Motor neuron (in vitro differentiated cells): ENCODE measurements at places on chromosomes 12 and 14.

GRCh38 chr12:113647048-113647447, 175.4 kb upstream of the LHX5 start:
- ATAC-seq, result no peak

GRCh38 chr14:97180304-97181200, 383.4 kb downstream of the VRK1 start:
- peak; percentile 98 for ATAC-seq

- ATAC-seq, result no peak
Measured at GRCh38 chr12:90841336-90841735, 113.6 kb downstream of the CCER1 start.

- ATAC-seq, result no peak
Measured at GRCh38 chr12:69170293-69170692, 69.1 kb upstream of the CPSF6 start.

GRCh38 chr12:34287437-34287836, 265.1 kb downstream of the ALG10 start:
- ATAC-seq, result no peak

DNA sequence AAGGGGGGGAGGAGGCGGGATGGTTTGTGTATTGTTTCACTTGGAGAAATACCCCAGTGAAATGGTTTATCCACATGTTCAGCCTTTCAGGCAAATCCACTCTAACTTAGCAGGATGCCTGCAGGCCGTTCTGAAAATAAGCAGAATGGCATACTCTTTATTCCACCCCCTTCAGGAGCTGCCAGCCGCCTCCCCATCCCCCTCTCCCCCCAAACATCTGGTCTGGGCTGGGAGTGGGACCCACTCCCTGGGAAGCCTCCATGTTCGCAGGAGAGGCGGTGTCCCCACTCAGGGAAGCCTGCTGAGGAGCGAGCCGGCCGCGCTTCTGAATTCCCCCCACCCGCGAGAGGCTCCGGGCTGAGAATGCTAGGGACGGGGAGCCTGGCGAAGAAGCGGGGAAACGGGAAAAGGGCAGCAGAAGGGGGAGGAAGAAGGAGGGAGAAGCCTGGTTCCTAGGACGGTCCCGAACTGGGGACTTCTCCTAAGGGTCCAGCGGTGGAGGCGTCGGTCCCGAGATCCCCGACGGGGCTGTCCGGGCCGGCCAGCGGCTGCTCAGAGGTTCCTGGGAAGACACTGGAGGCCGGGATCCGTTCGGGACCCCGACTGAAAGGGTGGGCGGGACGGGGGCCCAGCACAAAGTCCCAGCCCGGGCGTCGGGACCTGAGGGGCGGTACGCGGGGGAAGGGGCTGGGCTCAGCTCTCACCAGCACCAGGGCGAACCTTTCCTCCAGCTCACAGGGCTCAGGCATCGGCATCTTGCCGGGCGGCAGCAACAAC, 666 bp downstream of the FMNL3 start:
- peak; percentile 12 for ATAC-seq

GRCh38 chr12:66600903-66601302, 78.0 kb downstream of the GRIP1 start:
- ATAC-seq, result no peak

GRCh38 chr12:56833780-56834179, 70.7 kb downstream of the HSD17B6 start:
- ATAC-seq, result no peak

DNA sequence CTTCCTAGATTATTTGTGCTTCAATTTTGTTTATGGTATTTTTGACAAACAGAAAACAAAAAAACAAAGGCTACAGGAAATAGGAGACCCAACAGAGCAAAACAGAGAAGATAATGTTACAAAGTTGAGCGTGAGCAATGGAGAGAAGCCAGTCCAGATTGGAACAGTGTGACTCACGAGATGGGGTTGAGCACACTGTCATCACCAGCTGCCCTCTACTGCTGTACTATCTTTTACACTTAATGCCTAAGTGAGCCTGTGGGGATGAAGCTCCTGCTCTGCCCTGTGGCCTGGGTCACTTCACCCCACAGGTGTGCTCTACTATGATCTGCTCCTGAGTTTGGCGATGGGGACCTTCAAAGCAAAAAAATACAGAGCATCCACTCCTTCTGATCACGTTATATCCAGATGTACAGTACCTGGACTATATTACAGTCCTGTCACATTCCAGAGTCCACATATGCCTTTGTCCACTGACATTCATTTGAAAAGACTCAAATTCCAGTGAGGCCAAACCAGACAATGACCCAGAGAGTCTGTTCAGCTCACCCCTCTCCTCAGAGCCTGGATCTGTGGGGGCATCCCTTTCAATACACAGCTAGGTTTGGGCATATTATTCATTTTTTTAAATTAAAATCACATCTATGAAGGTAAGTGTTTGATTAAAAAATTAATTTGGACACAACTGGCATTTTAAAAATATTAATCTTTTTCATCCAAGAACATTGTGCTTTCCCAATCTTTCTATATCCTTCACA, 4.4 kb downstream of the IPO8 start:
- peak; percentile 73 for ATAC-seq

- no peak for ATAC-seq
Measured at GRCh38 chr12:69348162-69348938, at the start of gene LYZ. Gene LYZ (plus strand): TSS chr12:69348381. CDS start chr12:69348409, 28 bp downstream.

DNA sequence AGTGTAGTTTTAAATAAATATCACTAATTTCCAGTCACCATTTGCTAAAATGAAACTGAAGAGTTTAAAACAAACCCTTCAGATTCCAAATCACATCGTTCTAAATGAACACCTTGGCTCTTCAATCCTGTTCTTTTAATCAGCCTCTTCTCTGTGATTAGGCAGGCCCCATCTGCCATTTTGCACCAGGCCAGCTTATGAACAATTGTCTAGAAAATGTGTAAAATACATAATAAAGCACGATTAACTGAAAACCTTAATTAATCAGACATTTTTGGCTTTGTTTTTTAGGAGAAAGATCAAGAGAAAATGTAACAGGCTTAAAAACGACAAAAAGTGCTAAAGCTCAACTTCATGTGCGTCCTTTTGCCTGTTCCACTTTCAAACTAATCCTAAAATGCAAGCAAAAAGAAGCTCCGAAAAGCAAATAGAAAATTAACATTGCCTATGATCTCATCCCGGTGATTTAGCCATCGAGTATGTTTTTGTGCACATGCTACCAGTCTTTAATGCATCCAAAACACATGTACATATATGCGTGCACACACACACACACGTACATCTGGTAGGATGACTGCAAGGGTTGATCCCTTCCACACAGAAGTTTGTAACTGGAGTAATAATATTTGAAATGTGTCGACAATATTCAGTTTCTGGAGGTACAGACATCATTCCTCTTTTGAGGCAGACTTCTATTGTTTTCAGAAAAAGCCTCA, 288.6 kb downstream of the FOXN3 start:
- ATAC-seq, result no peak

- no peak for ATAC-seq
Measured at GRCh38 chr12:27464220-27464554, 17.7 kb downstream of the SMCO2 start.

DNA sequence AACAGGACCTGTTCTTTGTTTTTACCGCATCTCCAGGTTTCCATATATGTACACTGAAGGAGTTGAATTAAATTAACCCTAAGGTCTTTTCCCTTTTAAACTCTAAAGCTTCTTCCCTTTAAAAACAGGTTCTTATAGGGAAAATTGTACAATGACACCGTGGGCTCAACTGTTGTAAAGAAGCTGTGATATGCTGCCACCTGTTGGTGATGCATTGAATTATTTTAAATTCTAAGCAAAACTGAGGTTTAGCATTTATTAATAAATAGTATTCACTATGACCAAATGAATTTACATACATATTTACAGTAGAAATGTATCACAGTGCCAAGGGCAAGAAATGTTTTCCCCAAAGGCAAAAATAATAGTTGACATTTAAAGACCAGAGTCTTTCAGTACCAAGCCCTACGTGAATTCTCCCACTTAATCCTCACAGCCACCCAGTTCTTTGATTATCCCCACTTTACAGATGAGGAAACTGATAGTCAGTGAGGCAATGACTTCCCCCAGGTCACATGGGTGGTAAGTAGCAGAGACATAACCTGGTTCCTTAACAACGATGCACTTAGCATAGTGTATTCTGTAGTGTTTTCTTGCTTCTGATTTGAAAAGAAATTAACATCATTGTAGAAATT, 35.7 kb upstream of the TMEM263 start:
- no peak for ATAC-seq

DNA sequence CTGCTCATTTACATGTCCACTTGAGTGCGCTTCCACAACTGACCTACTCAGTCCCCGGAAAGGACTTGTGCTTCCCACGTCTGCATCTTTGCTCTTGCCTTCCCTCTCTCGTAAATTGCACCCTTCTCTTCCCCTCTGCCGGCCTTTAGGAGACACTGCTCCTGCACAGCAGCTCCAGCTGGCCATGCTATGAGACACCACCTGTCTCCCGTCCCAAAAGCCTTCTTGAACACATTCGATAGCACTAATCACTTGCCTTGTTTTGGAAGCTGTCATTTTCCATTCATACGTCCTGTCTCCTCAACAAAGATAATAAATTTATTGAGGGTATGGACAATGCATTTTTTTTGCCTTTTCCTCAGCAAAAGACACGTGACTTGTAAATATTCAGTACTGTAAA, 15.7 kb upstream of the KCNA1 start:
- no peak for ATAC-seq

DNA sequence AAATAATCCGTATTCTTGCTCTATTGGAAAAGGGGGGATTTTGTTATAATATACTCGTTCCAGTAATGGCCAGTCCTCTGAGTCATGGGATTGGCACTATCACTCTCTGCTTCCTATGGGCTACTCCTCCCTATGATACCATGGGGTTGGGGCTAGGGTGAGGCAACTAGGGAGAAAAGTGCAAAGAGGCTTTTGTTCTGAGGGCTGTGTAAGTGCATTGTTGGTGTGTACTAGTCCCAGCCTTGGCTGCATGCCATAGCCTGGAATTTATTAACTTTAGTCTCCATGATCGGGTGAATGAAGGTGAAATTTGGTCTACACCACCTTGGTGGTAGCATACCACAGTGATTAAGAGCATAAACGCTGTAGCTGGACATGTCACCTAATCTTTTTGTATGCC, 247.6 kb downstream of the RPAP3 start:
- ATAC-seq, result no peak

DNA sequence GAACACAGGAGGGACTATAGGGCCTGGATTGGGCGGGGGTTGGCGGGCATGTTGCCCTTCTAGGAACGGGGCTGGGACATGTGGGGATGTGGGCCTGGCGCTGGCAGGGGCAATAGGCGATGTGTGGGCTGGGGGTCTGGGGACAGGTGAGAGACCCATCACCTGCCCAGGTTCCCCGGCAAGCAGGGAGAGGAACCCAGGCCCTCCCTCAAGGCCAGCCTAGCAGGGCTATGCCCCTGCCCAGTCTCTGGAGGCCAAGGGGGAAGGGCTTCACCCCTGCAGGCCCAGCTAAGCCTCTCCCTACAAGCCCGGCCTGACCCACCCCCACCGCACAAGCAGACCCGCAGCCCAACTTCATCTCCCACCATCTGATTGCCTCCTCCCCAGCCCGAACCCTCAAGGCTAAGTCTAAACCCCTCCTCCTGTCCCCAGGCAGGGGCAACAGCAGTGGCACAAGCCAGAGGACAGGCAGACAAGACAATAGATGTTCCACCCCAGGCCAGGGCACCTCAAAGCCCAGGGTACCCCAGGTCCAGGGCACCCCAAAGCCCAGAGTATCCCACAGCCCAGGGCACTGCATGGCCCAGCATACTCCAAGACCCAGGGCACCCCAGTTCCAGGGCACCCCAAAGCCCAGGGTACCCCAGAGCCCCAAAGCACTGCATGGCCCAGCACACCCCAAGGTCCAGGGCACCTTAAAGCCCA, 6.5 kb downstream of the JAG2 start:
- ATAC-seq, result peak; percentile 12

GRCh38 chr14:104262515-104263514, 124.4 kb downstream of the KIF26A start:
- no peak for ATAC-seq

- ATAC-seq, result no peak
Measured at GRCh38 chr12:7100239-7100638, 8.0 kb upstream of the C1R start.

GRCh38 chr12:113437729-113438100, 15.5 kb downstream of the SDSL start:
- ATAC-seq, result no peak

GRCh38 chr12:93151079-93151762, 222.1 kb upstream of the EEA1 start:
- no peak for ATAC-seq

DNA sequence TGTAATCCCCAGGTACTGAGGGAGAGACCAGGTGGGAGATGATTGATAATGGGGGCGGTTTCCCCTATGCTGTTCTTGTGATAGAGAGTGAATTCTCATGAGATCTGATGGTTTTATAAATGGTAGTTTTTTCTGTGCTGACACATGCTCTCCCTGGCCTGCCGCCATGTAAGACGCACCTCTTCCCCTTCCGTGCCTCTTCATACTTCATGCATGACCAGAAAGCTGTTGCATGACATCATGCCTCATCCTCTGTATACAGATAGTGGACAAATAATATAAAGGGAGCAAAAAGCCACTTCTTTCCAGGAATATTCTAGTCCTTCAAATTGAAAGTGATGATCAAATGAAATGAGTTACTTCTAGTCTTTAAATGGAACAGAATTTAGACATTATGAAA, 47.3 kb upstream of the LRIG3 start:
- peak; percentile 47 for ATAC-seq

DNA sequence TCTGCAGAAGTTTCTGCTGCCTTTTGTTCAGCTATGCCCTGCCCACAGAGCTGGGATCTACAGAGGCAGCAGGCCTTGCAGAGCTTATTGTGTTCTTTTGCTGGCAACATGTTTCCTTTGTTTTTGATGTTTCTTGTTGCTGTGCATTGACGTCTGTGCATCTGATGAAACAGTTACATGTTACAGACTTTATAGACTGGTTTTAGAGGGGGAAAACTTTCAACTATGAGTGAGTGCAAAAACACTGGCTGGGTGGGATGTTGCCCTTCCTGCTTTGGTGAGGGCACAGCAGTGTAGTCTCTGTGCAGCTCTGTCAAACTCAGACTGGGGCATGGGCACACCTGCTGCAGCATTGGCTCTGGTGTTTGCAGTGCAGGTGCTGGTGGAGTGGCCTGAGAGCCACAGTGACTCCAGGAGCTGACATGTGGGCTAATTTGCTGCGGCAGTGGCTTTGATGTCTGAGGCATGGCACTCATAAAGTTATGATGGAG, 26.9 kb downstream of the CLEC6A start:
- ATAC-seq, result no peak

DNA sequence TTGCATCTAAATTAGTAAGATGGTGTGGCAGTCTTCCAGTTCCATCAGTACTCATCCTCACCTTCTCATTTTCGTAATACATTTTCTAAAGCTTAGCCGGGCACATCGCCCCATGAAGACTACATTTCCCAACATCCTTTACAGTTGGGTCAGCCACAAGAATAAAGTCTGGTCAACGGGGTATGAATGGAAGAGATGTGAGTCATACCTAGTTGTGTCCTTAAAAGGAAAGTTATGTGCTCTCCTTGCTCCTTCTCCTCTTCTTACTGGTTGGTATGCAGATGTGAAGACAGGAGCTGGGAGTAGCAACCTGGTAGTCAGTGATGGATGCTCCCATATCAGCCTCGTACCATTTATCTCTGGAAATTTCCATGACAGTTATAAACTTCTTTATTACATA, 35.9 kb upstream of the EGLN3 start:
- ATAC-seq, result no peak

GRCh38 chr14:22524784-22525161, 64.3 kb downstream of the DAD1 start:
- no peak for ATAC-seq

GRCh38 chr12:13661005-13661887, 320.2 kb downstream of the GRIN2B start:
- ATAC-seq, result peak; percentile 90
